Stimulated activated CD8-positive, alpha-beta memory T cell treated with anti-CD3 and anti-CD28 coated beads, Interleukin-7, amount 100 ng/mL, for 1 hour (primary cell): ENCODE measurements at places on chromosomes 13 and 19.

DNA sequence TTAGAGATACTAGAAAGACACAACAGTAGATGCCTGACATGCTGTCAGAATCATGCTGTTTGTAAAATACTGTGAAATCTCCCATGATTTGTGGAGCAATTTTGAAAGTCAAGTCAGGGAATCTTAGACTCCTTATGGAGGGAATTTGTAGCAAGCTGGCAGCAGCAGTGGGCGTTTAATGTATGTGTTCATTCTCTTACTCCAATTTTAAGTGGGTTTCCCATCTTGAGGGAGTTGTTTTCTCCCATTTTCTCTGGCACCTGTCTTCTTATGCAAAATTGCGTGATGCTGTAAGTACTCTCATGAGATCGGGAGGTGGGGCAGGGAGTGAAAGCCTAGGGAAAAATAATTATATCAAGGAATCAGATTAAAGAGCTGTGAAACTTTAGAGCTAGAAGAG lies 16.0 kb upstream of the GTF2F2 start:
- no peak for DNase-seq

DNA sequence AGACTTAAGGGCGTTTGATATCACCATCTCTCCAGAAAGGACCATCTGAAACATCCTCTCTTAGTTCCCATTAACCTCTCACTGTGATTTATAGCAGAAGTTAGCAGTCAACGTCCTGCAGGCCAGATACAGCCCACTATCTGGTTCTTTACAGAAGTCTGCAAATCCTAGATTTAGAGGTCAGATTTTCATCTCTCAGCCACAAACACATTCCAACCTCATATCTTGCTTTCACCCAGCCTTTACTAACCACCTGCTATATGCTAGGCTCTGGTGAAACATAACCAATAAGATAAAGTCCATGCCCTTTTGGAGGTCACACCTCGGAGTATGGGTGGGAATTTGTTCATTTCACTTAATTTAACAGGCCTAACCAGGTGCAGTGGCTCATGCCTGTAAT lies 76.8 kb upstream of the CACNA1A start:
- DNase-seq = no peak

GRCh38 chr13:74301258-74301935 lies 167.2 kb upstream of the KLF12 start:
- DNase-seq = no peak

DNA sequence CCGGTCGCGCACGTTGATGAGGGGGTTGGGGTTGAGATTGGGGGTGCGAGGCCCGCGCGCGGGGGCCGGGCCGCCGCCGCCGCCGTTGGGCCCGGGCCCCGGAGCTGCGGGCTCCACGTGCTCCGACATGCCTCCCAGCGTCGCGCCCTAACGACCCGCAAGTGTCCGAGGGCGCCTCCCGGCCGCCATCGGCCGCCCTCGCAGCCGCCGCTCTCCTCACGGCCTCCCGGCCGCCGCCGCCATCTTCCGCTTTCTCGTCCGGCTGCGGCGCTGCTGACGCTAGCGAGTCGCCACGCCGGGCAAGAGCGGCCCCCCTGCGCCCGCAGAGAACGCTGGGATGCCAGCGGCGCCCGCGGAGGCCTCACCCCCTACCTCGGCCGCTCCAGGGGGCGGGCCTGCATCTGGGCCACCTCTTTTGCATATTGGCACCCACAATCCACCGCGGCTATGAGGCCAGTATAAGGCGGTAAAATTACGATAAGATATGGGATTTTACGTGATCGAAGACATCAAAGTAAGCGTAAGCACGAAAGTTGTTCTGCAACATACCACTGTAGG lies at the start of gene TMEM259:
Gene TMEM259 (minus strand): TSS at position 256 of the 558 bp plus-strand sequence. CDS start 127 bp downstream, at position 129.
- peak; percentile 97 for DNase-seq

GRCh38 chr13:26685606-26686005 lies 75.0 kb downstream of the GPR12 start:
- DNase-seq = no peak

GRCh38 chr13:97279913-97280312 lies 57.8 kb downstream of the MBNL2 start:
- no peak for DNase-seq

- DNase-seq = no peak
Measured at GRCh38 chr19:45051929-45052579, 13.2 kb downstream of the CLASRP start.

- peak; percentile 67 for DNase-seq
Measured at GRCh38 chr13:48580185-48580803, 47.4 kb upstream of the RCBTB2 start.

GRCh38 chr13:48194379-48194754 lies 38.6 kb upstream of the ITM2B start:
- DNase-seq = no peak

DNA sequence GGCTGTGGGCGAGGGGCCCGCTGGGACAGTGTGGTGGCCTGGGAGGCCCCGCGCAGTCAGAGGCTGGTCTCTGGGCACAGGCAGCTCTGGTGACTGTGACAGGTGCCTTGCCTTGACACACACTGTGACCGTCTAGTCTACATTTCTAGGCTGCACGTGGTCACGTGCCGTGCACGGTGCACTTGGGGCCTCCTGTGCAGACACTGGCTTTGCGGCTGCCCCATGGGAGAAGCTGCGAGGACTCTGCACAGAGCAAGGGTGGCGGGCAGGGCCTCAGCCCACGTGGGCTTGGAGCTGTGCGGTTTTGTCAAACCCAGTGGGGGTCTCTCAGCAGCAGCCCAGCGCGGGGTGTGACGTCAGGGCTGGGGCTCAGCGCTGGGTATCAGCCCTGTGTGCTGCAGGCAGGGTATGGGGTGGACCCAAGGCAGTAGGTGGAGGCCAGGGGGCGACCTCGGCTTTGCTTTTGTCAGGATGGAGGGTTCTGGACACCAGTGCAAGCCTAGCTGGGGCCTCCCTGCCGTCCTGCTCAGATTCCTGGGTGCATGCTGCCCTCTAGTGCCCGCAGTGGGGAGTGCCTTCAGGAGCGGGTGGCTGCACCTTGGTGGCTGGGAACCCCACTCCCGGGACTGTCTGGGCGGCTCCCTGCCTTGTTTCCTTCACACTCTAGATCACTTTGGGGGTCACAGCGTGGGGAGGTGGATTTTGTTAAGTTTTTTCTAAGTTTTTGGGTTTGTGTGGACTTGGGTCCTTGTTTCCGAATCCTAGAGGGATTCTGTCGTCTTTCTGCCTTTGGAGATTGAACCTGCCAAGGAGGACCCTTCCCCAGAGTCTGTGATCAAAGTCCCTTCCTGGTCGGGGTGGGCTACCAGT lies 62.6 kb downstream of the KDM4B start:
- peak; percentile 79 for DNase-seq

DNA sequence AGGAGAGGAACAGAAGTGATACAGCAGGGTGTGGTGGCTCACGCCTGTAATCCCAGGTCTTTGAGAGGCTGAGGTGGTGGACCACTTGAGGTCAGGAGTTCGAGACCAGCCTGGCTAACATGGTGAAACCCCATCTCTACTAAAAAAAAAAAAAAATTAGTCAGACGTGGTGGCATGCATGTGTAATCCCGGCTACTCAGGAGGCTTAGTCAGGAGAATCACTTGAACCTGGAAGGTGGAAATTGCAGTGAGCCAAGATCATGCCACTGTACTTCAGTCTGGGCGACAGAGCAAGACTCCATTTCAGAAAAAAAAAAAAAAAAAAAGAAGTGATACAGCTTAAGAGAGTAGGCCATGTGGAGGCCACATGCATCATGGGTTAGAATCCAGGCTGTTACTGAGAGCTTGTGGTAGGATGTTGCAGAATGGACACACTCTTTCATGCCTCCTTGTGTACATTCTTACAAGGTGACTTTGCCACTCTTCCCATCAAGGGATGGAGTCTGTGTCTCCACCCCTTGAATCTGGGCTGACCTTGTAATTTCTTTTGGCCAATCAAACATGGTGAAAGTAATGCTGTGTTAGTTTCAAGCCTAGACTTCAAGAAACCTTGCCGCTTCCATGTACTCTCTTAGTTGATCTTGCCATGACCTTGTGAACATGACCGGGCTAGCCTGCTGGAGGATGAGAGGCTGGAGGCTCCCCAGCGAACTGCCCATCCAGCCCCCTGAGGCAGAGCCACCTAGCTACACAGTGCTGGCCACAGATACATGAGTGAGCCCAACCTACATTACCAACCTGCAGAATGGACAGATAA lies 12.3 kb downstream of the FAM187B start:
- no peak for DNase-seq

GRCh38 chr19:55259540-55260210 lies 858 bp upstream of the PPP6R1 start:
- DNase-seq = no peak

DNA sequence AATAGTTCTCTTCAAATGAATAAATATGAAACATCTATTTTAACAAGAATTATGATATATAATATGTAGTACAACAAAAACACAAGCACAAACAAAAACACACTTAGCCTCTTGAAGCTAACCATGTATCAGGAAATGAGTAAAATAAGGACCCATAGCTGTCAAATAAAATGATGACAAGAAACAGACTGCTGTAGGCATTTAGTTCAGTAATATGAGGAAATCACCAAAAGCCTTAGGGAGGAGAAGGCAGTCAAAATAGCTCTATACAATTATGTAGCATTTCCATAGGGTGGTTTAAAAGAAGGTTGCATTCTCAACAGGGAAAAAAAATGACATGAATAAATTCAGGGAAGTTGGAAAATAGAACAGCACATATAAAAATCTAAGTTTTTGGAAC lies 163.4 kb downstream of the PCDH20 start:
- DNase-seq = no peak

DNA sequence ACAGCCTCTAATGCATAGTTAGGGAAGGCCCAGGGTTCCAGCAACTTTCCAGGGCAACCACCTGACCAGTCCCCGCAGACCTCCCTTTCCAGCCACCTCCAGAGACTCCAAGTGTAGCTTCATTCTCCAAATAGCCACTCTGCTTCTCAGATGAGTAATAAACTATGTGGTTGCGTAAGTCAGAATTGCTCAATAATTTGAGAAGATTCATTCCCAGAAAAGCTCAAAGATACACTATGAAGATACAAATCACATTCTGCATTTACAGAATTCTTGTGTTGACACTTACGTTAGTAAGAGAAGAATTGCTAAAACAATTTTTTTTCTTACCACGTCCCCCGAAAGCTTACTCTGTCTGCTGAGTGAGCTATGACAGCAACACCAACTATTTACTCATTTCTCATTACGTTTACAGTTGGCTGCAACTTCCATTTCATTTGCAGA lies 8.2 kb upstream of the LATS2 start:
- no peak for DNase-seq

DNA sequence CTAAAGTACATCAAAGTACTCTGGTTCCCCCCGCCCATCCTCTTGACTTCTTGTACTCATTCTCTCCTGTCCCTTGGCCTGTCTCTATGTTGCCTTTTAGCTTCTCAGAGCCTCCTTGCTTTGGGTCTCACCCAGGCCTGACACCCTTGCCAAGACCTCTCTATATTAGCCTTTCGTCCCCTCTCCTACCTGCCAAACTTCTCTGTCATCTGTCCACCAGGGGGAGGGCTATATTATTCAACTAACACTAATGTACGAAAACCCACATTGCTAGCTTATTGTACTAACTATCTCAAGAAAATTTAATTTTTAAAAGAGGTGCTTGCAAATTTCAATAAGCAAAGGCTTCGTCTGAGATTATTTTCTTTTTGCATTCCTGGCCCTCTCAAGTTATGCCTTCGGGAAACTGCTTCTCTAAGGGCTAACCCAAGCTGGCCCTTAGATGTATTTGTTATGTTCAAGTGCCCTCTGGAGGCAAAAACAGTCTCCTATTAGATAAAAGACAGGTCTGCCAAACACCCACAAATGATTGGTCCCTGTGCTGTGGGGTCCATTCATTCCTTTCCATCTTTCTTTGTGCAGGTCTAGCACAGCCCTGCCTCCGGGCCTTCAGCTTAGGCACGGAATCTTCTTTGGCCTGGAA lies 6.3 kb upstream of the MRPS31 start:
- no peak for DNase-seq

- DNase-seq = no peak
Measured at GRCh38 chr19:16790051-16790450, 39.1 kb upstream of the SIN3B start.

- DNase-seq = no peak
Measured at GRCh38 chr19:35522745-35523327, 5.3 kb downstream of the SBSN start.

GRCh38 chr19:1942078-1942933 lies 1.3 kb downstream of the CSNK1G2 start:
- peak; percentile 53 for DNase-seq

DNA sequence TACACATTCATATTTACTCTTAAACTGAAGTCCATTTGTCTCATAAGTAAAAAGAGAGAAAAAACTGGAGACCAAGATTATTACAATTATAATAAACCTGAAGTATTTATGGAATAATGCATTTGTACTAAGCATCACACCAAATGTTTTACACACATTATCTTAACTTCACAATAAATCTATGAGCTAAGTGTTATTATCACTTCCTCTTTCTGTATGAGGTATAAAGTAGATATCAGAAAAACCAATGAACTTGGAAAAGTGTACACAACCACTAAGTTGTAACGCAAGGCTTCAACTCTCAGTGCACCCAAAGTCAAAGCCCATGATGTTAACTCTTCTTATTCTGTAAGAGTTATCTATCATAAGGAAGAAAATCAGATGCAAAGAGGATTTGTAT lies 274.7 kb downstream of the FGF14 start:
- no peak for DNase-seq

DNA sequence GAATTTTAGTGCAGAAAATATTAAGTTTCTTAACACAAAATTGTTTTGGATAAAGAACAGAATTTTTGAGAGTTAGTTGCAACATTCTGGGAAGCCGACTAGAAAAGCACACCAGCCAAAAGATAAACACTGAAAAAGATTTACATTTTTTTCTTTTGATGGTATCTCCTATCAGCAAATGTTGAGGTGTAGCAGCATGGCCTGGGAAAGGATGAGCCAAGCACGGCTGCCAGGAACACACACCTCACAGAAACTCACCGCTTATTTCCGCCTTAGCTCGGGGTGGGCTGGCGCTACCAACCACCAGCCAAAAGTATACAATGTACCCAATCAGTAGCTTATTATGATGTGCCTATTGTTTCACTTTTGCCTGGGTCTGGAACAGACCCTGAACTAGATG lies 134.7 kb downstream of the MIPEP start:
- DNase-seq = no peak

GRCh38 chr13:110583178-110583865 lies 21.8 kb upstream of the RAB20 start:
- no peak for DNase-seq

GRCh38 chr19:12788042-12788681 lies 3.1 kb upstream of the JUNB start:
- no peak for DNase-seq

GRCh38 chr13:20624213-20624612 lies 57.3 kb downstream of the IFT88 start:
- no peak for DNase-seq

- DNase-seq = no peak
Measured at GRCh38 chr19:38004186-38004520, 97.1 kb downstream of the SIPA1L3 start.

GRCh38 chr19:39328046-39328705 lies 7.5 kb upstream of the LRFN1 start:
- DNase-seq = peak; percentile 63

GRCh38 chr19:38655148-38655824 lies 7.8 kb downstream of the ACTN4 start:
- DNase-seq = no peak
